ENCODE measurements at places on chromosomes 6 and 20.
A peak's percentile ranks its signal among the peaks of the same experiment; 100 is the strongest.

DNA sequence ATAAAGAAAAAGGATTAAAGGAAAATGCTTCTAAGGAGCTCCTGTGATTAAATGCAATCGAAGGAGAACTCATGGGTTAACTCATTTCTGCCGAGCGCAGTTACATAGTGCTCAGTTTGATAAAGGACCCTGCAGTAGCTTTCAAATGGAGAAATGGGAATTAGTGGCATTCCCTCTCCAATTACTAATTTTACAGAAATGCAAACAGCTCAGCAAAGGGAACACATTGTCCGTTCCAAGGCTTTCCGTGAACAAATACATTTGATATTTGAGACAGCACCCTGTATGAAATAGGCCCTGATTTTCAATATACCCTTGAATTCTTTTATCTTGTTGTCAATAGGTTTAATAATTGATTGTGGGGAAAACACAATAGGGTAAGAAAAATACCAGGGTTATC lies 375.9 kb upstream of the TSHZ2 start:
- no peak for DNase-seq

GRCh38 chr20:6613280-6613861 lies 154.1 kb upstream of the BMP2 start:
- no peak for DNase-seq

DNA sequence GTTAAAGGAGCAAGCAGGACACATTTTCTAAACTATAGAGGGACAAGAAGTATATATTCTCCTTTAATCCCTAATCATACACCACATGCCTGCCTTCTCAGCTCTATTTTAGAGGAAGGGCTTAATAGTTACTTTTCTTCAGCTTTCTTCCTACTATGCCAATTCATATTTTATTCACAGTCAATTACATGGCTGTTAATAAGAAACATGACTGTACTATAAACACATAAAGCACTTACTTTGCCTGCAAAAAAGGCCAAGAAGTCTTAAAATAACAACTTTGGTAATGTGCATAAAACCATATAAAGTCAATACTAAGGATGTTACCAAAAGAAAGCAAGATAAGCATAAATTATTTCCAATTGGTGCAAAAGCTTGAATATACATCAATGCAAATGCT lies 6.4 kb downstream of the KIAA0408 start:
- no peak for DNase-seq

- no peak for DNase-seq
Measured at GRCh38 chr6:7215131-7215530, 97.9 kb downstream of the SSR1 start.

DNA sequence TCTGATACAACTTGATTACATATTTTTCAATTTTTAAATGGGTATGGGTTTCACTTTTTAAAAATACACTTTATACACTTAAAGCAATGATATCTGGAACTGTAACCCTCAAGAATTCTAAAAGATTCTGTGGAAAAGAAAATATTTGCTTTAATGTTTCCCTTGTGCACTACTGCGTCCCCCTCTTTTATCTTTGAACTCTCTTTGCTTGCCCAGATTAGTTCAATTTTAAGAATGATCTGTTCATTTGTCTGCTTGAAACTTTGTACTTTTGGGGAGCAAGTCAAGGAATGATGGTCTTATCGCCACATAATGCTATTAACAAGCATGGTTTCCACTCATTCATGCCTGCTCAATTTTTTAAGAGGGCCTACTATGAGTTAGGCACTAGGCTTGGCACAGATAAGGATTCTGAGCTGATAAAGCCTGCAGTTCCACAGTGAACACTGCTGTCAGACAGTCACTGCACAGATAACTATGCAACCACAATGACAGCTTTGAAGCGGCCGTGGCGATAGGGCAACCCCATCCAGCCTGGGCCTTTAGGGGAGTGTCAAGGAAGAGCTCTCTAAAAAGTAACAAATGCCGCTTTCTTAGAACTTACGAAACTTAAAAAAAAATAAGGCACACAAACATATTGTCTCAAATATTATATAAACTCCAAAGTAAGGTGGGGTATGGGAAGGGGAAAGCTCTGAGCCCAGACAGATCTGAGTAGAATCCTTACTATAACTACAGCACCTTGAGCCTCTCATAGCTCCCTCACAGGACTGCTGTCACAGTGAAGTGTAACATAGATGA lies 29.7 kb downstream of the FYN start:
- DNase-seq, result no peak

GRCh38 chr6:96542702-96543101 lies 20.2 kb upstream of the FHL5 start:
- DNase-seq, result no peak

DNA sequence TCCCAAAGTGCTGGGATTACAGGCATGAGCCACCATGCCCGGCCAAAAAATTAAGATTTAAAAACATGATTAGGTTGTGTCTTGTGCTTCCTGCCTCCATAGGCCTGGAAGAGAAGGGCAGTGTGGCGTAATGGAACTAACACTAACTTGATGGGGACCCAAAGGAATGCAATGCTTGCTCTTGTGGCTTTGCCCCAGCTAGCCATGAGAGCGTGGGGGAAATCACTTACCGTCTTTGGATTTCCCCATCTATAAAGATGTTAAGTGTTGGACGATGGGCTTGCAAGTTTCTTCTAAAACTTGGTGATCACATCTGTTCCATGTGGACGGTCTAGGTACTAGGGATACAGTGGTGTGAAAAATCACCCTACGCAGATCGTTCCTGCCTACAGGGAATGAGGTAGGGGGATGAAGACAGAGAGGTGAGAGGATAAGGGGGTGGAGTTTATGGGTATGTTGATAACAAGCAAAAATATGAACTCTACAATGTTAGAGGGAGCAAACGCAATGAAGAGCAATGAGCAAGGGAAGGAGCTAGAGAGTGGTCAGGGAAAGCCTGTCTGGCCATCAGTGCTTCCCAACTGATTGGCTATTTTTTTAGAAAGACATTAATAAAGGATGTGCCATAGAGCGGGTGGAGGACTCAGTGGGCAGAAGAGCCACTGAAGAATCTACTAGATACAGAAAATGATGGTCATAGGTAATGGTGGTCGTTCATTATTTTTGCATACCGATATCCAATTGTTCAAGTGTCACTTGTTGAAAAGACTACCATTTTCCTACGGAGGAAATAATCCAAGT lies 165.2 kb downstream of the BCAS1 start:
- DNase-seq, result no peak

DNA sequence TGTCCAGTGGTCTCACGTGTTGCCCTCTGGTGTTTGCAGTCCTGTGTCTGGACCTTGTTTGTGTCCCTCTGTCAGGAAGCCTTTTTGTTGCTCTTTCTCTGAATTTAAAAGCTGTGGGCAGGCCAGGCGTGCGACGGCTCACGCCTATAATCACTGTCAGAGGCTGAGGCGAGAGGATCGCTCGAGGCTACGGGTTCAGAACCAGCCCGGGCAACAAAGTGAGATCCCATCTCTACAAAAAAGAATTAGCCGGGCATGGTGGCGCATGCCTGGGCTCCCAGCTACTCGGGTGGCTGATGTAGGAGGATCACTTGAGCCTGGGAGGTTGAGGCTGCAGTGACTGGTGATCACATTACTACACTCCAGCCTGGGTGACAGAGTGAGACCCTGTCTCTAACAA lies 28.5 kb downstream of the OSBPL2 start:
- no peak for DNase-seq

- no peak for DNase-seq
Measured at GRCh38 chr6:136550330-136551071, at the start of gene MAP7. Gene MAP7, minus strand, starts transcription at chr6:136550422. Its CDS starts 14 bp downstream, at chr6:136550408.

GRCh38 chr6:44058617-44059358 lies 68.5 kb downstream of the MRPL14 start:
- DNase-seq, result peak; percentile 97

- no peak for DNase-seq
Measured at GRCh38 chr20:53819973-53820451, 226.4 kb upstream of the ZNF217 start.

DNA sequence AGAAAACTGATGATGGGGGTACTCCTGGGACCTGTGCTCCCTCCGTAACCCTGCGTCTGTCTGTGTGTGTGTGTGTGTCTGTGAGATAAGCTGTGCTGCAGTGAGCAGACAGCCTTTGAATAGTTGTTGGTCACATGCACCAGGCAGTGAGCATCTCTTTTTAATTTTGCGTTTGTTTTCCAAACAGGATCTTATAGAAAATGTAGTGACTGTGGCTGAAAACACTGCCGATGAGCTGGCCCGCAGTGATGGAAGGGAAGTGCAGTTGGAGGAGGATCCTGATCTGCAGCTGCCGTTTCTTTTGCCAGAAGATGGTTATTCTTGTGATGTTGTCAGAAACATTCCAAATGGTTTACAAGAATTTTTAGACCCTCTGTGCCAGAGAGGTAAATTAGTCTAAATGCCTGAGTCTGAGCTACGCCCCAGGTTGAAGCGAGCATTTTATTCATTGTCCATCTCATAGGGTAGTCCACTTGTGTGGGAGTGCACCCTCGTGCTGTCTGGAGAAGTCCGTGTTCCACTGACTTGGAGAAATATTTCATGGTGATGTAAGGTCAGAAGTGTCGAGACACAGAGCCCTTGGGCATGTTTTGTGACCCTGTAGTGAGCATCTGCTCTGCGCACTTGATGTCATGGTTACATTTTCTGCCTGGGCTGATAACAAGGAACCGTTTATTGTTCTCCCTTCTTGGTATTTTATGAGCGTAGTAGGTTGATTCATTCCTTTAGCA lies 78.8 kb upstream of the KIF25 start:
- DNase-seq, result no peak

- no peak for DNase-seq
Measured at GRCh38 chr6:136108361-136108945, 141.7 kb downstream of the MTFR2 start.

GRCh38 chr6:159788753-159789376 lies 537 bp downstream of the TCP1 start:
- DNase-seq, result no peak

GRCh38 chr20:53245574-53245973 lies 273.4 kb downstream of the TSHZ2 start:
- DNase-seq, result no peak

- no peak for DNase-seq
Measured at GRCh38 chr20:25038591-25039015, 19.3 kb downstream of the ACSS1 start.

DNA sequence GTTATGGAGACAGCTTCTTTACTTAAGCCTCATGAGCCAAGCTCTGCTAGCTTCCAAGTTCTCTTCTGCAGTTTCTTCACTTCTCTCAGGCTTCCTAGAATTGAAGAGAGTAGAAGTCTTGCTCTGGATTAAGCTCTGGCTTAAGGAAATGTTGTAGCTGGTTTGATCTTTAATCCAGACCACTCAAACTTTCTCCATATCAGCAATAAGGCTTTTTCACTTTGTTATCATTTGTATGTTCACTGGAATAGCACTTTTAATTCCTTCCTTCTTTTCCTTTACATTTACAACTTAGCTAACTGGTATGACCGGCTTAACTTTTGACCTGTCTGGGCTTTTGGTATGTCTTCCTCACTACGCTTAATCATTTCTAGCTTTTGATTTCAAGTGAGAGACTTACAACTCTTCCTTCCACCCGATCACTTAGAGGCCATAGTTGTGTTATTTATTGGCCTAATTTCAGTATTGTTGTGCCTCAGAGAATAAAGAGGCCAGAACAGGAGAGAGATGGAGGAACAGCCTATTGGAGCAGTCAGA lies 236.6 kb upstream of the BMP2 start:
- no peak for DNase-seq

GRCh38 chr6:165585060-165585459 lies 78.0 kb downstream of the PDE10A start:
- DNase-seq, result no peak

GRCh38 chr6:154039231-154039842 lies at the start of gene OPRM1:
Gene OPRM1, plus strand, starts transcription at chr6:154039240. Its CDS starts 305 bp downstream, at chr6:154039545.
- peak; percentile 14 for DNase-seq

DNA sequence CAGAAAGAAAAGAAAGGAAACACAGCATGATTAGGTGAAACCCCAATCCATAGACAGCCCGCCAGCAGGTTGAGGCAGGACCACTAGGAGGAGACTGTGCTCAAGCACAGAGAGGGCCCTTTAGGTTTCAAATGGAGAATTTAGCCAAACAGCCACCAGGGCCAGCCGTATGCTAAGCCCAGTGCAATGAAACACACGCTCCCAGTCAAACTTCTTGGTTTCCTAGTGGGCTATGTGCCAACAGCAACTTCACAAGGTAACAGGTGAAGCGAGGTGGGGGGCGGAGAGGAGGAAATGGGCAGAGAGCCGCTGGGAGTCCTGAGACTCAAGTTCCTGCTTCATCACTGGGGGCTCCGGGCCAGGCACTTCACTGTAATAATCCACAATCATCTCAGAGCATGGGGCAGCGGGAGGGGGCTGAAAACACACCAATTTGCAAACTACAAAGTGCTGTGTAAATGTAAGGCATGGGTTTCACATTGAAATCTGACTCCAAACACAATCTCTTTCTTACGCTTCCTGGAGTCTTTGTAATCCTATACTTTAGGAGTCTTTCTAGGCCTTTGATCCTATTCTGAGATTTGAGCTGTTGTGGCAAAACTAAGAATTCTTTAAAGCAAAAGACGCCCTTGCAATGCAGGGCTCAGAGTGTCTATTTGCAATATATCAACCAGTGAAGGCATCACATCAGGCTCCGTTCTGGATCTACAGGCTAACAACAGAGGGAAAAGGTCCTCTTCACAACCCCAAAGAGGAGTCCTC lies 117.3 kb downstream of the OPRM1 start:
- peak; percentile 48 for DNase-seq

- no peak for DNase-seq
Measured at GRCh38 chr6:118933855-118934460, 1.0 kb downstream of the MCM9 start.

DNA sequence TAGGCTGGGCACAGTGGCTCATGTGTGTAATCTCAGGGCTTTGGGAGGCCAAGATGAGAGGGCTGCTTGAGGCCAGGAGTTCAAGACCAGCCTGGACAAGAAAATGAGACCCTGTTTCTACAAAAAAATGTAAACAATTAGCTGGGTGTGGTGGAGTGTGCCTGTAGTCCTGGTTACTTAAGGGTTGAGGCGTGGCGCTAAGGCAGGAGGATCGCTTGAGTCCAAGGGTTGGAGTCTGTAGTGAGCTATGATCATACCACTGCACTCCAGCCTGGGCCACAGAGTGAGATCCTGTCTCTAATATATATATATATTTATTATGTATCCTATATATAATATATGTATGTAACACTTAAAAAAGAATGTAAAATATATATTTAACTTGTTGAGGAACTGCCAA lies 7.9 kb upstream of the ABRACL start:
- DNase-seq, result no peak

GRCh38 chr6:136726837-136727557 lies 65.3 kb downstream of the MAP3K5 start:
- no peak for DNase-seq

DNA sequence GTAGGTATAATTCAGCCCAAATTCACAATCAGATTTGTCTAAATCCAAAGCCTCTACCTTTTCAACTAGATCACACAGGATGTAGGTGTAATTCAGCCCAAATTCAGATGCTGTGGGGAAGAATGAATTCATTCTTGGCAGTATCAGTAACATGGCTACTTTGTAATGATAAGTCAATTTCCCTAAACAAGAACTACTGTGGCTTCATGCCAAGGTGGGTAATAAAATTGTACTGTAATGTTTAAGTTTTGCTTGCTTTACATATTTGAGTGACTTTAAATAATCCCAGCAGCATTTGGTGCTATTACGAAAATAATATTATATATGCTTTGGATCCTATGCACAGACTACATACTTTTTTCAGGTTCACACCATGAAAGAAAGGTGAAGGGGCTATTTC lies 239.1 kb downstream of the HDGFL1 start:
- no peak for DNase-seq

- DNase-seq, result no peak
Measured at GRCh38 chr6:28980137-28980851, 24.8 kb downstream of the ZNF311 start.

Data from fibroblast of skin of right quadriceps (primary cell).